ENCODE measurements at places on chromosomes 5 and 9.

DNA sequence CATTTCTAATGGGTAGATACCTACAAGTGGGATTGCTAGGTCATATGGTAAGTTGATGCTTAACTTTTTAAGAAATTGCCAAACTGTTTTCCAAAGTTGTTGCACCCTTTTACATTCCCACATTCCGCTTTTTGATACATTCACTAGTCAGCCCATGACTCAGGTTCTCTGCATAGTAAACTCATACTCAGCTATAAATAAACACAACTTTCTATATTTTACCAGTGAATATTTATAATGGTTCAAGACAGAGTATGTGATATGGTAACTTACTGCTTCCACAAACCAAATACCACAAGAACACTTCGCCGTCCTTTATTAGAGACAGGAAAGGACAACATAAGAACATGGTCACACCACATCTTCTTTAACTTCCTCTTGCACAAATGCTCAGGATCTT is 54.0 kb downstream of the PLPP1 start:
- DNase-seq = no peak

GRCh38 chr5:154367101-154367500 is 78.7 kb upstream of the SAP30L start:
- DNase-seq = no peak

DNA sequence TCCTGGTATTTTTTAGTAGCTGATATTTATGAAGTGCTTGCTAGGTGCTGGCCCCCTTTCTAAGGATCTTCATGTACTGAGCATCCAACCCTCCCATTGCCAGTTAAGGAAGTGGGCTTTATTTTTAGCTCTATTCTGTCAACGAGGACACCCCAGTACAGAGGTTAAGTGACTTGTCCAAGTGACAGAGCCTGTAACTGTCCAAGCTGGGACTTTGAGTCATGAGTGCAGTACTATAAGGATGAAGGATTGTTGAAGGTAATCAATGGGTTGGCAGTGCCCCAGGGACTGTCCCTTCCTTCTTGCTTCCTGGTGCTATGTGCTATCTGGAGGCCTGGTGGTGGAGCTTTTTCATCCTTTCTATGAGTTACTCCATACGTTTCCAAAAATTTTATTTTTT is 18.0 kb upstream of the FABP6 start:
- DNase-seq = no peak

DNA sequence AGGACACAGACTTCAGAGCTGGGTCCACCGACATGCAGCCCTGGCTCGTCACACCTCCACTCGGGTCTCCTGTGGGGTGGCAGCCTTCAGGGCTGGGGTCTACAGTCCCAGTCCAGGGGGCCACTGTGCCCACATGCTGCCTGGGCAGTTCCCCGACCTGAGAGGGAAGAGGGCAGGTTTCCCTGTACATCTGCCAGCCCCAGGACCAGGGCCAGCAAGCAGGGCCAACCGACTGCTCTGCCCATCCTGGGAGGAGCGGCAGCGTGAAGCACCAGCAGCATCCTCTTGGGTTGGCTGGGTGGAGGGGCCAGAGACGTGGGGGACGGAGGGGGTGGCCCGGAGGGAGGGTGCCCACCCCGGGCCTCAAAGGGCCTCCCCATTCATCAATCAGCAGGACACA is 120.6 kb upstream of the SARDH start:
- DNase-seq = no peak

- DNase-seq = no peak
Measured at GRCh38 chr5:80230269-80230992, 25.4 kb downstream of the SERINC5 start.

GRCh38 chr5:98443881-98444280 is 329.6 kb upstream of the RGMB start:
- DNase-seq = no peak

- DNase-seq = no peak
Measured at GRCh38 chr5:100706776-100707175, 171.6 kb downstream of the FAM174A start.

DNA sequence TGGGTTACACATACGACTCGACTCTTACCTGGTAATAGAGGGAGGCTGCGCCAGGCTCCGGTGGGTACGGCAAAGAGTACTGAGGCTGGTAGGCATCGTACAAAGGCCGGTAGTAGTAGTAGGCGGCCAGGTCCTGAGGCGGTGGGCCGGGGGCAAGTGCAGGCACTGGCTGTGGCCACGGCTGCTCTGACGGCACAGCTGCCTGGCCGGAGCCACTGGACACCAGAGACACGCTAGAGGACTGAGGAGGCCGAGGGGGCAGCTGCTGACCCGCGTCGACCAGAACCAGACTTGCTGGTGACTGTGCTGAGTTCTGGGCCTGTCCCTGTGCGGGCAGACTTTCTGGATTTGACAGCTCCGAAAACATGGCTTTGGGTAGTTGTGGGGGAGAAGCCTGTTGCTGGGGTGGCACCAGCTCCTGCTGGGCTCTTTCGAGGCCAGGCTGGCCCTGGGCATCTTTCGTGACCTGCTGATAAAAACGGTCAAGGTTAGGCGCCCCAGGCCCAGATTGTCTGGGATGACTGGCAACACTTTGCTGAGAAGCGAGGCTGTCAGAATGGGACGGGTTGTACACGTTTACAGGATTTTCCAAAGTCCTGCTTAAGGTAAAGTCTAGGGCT is 8.7 kb downstream of the SEC16A start:
- no peak for DNase-seq

DNA sequence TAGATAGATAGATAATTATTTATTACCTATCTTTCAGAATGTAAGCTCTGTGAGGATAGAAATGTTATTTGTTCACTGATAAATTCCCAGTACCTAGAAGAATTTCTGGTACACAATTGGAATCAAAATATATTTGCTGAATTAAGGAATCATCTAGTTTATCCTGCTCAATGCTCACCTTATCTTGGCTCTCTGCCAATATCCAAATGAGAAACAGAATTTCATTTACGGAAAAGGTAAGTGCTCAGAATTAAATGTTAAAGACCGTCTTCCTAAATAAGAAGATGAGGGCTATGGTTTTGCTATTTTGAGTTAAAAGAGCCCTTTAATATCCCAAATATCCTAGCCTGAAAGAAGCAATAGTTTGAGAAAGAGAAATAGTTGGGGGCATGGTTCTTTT is 232.1 kb upstream of the PDE4D start:
- DNase-seq = no peak

- DNase-seq = no peak
Measured at GRCh38 chr5:147515269-147515668, 5.4 kb upstream of the DPYSL3 start.

DNA sequence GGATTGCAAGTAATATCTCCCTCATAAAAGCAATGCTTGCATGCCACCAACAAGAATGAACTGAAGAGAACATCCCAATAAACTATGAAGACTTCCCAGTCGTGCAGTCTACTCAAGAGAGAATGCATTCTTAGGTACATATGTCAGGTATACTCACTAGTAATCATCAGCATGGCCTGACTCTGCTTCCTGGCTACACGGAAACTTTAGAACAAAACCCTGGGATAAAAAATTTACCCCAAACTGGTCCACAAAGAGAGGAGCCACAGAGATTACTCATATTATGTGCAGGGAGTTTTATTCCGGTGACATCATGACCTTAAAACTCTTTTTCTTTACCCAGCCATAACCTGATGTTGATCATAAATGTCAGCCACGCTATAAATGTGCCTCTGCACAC is 57.5 kb upstream of the PAPPA start:
- no peak for DNase-seq

GRCh38 chr9:4530375-4530774 is 40.1 kb downstream of the SLC1A1 start:
- DNase-seq = no peak
